ENCODE measurements at places on chromosomes 16 and 17.

GRCh38 chr16:29784157-29784556 lies 6.1 kb downstream of the ZG16 start:
- no peak for DNase-seq

DNA sequence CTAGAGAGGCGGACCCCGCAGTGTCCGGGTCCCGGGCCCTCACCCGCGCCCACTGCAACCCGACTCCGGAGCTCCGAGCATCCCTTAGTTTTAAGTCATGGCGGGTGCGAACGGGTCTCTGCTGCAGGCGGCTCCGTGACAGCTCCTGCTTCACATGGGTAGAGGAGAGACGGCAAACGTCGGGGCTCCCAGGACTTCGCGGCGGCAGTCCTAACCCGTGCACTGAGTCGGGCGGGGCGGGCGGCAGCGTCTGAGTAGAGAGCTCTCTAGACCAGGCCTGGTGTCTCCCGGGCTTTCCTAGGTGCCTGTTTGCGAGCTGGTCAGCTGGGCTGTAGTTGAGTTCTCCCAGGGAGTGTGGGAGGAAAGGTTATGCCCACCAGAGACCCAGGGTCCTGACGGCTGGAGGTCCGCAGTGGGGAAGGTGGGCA lies 345 bp downstream of the TSC2 start:
- DNase-seq = no peak

GRCh38 chr17:40086150-40087044 lies 14.0 kb downstream of the NR1D1 start:
- DNase-seq = peak; percentile 76

- no peak for DNase-seq
Observed at GRCh38 chr17:82600731-82601446, 47.4 kb downstream of the WDR45B start.

DNA sequence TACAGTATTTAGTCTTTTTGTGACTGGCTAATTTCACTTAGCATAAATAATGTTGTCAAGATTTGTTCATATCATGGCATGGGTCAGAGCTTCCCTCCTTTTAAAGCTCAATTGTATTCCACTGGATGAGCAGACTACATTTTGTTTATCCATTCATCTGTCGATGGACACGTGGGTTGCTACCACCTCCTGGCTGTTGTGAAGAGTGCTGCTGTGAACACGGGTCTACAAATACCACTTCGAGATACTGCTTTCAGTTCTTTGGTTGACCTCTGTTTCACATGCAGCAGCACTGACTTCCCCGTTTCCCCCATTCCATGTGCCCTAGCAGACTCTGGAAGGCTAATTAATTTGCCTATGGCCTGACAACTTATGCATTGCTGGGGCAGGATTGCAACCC lies 285.4 kb downstream of the SHISA9 start:
- no peak for DNase-seq

DNA sequence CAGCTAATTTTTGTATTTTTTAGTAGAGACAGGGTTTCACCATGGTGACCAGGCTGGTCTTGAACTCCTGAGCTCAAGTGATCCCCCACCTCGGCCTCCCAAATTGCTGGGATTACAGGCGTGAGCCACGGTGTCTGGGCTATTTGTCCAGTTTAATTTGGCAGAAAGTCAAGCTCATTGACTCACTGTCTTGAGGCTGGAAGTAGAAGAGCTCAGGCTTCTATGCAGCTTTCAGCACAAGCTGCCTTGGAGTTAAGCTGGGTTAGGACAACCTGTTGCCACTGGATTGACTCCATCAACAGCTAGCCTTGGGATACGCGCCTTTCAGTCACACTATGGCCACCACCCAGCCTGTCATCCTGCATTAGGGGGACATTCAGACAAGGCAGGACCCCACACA lies 76.2 kb upstream of the DNAH17 start:
- DNase-seq = no peak

GRCh38 chr16:9546438-9546786 lies 455.0 kb downstream of the HAPSTR1 start:
- no peak for DNase-seq

GRCh38 chr17:82414548-82415281 lies 3.4 kb upstream of the HEXD start:
- peak; percentile 76 for DNase-seq

- no peak for DNase-seq
Observed at GRCh38 chr17:32926183-32926582, 1.8 kb upstream of the TMEM98 start.

- no peak for DNase-seq
Observed at GRCh38 chr16:14202095-14202494, 131.0 kb downstream of the MRTFB start.

GRCh38 chr17:732902-733720 lies 715 bp downstream of the TLCD3A start:
- DNase-seq = peak; percentile 14

- no peak for DNase-seq
Observed at GRCh38 chr16:68086336-68086841, 1.2 kb downstream of the NFATC3 start.

DNA sequence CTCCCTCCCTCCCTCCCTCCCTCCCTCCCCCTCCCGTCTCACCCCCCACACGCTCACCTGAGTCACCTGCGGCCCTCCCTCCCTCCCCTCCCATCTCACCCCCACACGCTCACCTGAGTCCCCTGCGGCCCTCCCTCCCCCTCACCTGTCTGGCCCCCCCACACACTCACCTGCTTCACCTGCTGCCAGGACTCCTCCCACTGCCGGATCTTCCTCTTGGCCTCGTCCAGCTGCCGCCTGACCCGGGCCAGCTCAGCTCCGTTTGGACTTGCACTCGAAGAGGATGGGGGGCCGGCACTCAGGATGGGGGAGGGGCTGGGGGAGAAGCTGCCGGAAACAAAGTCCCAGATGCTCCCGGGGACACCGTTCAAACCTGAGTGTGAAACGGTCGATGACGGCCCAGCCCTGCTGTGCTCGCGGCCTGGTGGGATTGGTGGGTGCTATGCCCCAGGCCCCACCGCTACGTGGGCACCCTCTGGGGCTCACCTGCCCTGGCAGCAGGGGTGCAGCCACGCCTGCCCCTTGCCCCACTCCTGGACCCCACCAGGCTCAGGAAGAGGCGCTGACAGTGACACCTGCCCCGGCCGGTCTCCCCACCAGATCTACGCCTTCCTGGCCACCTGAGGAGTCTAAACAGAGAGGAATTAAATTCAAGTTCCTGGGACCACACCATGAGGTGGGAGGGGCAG lies 15.9 kb downstream of the GNPTG start:
- DNase-seq = no peak

GRCh38 chr17:2086306-2086705 lies 31.4 kb downstream of the HIC1 start:
- no peak for DNase-seq

GRCh38 chr16:2087748-2088631 lies 40.2 kb downstream of the TSC2 start:
- no peak for DNase-seq

- DNase-seq = no peak
Observed at GRCh38 chr16:20322696-20323095, 4.6 kb downstream of the GP2 start.

DNA sequence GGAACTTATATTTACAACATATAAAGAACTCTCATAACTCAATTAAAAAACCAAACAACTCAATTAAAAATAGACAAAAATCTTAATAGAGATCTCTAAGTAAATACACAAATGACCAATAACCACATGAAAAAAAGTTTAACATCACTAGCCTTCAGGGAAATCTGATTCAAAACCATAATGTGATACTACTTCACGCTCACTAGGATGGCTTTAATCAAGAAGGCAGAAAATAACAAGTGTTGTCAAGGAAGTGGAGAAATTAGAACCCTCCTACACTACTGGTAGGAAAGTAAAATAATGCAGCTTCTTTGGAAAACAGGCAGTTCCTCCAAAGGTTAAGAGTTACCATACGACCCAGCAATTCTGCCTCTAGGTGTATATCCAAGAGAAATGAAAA lies 8.4 kb downstream of the PHF12 start:
- no peak for DNase-seq

DNA sequence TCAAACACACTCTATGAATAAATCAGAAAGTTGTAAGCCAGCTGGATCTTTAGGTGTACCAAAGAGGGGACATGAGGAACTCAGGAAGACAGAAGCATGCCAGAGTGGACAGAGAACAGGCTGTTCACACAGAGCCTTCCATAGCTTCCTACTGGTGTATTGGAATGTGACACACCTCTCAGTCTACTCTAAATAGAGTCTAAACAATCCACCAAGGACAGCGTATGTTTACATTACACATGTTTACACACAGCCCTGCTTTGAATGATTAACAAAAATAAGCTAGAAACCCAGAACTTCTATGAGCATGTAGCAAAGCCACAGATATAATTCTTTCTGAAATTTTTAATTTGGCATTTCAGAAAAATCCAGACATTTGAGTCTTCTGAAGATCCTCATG lies 1279.0 kb upstream of the CDH8 start:
- no peak for DNase-seq

- no peak for DNase-seq
Observed at GRCh38 chr16:58024486-58025350, 836 bp upstream of the MMP15 start.

- no peak for DNase-seq
Observed at GRCh38 chr17:43808076-43808475, 24.9 kb downstream of the MPP3 start.

DNA sequence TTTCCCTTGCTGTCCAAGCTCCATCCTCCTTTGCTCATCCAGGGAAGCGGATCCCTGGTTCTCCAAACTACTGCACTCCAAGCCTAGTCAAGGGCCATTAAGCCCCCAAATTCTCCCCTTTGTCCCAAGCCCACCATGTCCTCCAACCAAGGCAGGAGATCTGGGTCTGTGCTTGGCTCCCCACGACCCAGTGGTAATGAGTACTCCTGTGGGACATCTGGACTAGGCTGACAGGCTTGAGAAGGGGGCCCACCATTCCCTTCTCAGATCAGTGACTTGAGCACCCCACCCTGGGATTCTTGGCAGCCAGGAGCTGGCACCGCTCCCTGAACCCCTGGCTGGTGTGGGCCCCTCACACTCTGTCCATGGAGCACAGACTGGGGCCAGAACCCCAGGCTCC lies 17.1 kb downstream of the OSBPL7 start:
- no peak for DNase-seq

- DNase-seq = no peak
Observed at GRCh38 chr17:4840893-4841242, 7.7 kb downstream of the MINK1 start.

DNA sequence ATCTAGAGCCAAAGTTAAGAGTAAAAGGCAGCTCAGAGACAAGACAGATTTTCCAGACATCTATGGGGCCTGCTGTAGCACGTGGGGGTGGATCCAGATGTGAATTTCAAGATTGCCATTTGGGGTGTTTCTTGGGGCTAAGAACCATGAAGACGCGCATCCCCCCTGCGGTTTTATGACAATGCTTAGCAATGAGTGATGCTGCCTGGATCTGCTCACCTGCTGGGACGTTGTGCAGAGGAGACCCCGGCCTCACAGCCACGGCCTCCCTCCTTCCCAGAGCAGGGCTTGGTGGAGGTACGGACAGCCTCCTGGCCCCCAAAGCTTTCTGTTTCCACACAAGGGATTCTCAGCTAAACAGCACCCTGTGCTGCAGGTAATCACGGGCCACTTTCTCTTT lies 151.5 kb upstream of the DYNLRB2 start:
- DNase-seq = no peak

DNA sequence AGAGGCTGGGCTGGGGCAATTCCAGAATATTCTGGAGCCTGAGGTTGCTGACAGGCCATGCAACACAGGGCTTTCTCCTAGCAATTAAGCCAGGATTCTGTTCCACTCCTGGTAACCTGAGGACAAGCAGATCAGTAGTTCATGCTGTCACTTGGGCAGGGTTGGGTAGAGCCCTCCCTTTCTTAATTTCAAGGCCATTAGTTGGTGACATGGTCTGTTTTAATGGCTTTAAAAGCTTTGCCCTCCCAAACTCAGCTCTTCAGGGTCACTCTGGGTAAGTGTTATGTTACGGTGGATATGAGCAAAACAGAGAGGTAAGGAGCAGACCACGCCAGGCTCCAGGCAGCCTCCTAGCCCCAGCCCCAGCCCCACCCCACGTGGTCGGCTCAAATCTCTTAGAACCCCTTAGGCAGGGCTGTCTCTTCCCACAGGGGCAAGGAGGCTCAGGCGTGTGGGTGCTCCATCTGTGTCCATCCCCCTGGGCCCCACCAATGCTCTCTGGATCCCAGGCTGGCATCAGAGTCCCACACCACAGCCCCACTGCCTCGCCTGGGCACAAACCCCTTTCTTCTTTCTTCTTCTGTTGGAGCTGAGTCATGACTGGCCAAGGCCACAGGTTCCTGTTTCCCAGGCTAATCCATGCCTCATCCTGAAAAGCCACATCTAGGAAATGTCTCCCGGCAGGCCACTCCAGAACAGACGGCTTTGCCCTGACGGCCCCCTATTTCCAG lies 27.5 kb downstream of the CEP295NL start:
- no peak for DNase-seq

- peak; percentile 90 for DNase-seq
Observed at GRCh38 chr17:81917565-81918332, at the start of gene SIRT7. Gene SIRT7 (minus strand): TSS chr17:81918176. CDS start chr17:81918131, 45 bp downstream.

- DNase-seq = no peak
Observed at GRCh38 chr16:4917117-4917516, 19.8 kb downstream of the PPL start.

- no peak for DNase-seq
Observed at GRCh38 chr17:79116575-79117368, 42.1 kb downstream of the ENGASE start.

DNA sequence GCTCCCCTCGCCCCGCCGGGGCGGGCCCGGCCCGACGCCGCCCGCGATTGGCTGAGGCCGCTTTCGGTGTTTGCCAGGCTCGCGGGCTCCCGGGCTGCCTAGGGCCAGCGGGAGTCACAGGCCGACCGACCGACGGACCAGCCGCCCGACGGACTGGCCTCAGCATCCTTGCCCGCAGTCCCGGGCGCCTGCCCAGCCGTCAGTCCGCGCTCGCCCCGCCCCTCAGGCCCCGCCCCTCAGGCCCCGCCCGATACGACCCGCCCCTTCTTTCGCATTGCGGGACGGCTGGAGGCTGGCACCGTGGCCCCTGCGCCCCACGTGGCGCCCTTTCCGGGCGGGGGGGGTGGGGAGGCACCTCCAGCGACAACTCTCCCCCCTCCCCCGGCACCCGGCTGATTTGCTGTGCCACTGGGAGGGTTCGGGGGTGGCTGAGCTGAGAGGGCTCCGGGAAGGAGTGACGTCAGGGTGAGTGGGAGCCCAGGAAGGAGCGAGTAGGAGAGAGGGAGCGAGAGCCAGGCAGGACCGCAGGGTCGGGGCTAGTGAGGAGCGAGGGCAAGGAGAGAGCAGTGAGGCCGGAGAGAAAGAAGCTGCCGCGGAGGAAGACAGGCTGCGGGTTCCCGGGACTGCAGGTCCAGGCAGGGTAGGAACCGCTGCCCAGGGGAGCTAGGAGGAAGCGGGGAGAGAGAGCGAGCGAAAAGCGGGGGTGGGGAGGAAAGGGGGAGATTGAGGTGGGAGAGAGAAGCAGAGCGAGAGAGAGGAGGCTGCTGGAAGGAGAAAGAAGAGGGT lies at the start of gene ASPHD1:
Gene ASPHD1, plus strand, starts transcription at position 387 of the 786 bp plus-strand sequence. CDS start 484 bp downstream, outside the sequence.
- peak; percentile 68 for DNase-seq

DNA sequence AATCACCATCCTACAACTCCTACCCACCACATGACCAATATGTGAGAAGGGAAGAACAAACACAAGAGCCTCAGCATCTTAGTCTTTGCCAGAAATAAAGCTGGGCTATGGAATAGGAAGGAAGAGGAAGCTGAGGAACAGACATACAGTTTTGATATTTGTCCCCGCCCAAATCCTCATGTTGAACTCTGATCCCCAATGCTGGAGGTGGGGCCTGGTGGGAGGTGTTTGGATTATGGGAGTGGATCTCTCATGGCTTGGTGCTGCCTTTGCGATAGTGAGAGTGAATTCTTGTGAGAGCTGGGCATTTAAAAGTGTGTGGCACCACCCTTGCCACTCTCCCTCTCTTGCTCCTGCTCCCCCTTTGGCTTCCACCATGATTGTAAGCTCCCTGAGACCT lies 52.4 kb upstream of the NLK start:
- no peak for DNase-seq

- DNase-seq = no peak
Observed at GRCh38 chr16:79554912-79555311, 45.6 kb downstream of the MAF start.

All from CD8-positive, alpha-beta T cell (primary cell).